ENCODE measurements at places on chromosomes 2 and 18.

DNA sequence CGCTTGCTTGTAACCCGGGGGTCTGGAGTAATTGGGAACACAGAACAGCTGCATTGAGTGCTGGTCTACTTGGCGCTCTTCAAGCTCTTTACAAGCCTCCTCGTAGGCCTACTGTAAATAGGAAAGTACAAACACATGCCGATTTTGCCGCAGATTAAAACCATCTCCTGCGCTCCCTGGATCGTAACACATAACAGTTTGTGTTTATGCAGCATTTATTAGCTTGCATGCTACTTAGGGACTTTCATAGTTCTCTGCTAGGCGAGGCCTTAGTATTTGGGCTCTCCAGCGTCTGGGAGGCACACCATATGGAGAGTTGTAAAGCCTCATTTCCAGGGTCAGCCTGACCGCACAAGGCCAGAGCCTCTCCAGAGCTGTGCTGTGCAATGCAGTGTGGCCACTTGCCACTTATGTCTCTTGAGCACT lies 84.0 kb upstream of the HAAO start:
- DNase-seq, result no peak

DNA sequence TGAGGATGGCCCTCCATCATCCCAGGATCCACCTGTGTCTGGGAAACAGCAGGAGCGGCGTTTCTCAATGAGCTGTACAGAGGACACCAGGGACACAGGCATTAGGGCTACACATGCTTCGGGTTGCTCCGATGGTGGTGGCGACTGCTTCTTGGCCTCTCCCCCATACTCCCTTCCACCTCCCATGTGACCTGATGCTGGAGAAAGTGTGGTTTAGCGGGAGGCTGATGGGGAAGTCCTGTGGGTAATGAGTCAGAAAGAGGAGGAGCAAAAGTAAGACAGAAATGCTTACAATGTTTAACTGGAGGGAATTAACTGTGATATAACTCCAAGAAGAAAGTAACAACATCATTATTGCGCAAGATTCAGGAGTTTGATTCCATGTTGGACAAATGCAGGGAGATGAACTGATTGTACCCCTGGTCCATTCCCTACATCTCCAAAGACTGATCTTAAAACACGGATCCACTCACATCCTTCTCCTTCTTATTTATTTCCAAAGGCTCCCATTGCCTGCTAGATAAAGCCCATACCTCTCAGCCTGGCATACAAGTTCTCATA lies 186.6 kb downstream of the NRP2 start:
- DNase-seq, result peak; percentile 22

- DNase-seq, result no peak
Measured at GRCh38 chr18:47203626-47204464, 27.7 kb upstream of the IER3IP1 start.

GRCh38 chr2:20213651-20214565 lies 11.0 kb downstream of the SDC1 start:
- no peak for DNase-seq

- no peak for DNase-seq
Measured at GRCh38 chr2:186748354-186748753, 54.5 kb downstream of the FAM171B start.

GRCh38 chr2:189569295-189569910 lies 11.2 kb downstream of the SLC40A1 start:
- no peak for DNase-seq

- DNase-seq, result no peak
Measured at GRCh38 chr2:205245001-205245400, 437.3 kb upstream of the NRP2 start.

DNA sequence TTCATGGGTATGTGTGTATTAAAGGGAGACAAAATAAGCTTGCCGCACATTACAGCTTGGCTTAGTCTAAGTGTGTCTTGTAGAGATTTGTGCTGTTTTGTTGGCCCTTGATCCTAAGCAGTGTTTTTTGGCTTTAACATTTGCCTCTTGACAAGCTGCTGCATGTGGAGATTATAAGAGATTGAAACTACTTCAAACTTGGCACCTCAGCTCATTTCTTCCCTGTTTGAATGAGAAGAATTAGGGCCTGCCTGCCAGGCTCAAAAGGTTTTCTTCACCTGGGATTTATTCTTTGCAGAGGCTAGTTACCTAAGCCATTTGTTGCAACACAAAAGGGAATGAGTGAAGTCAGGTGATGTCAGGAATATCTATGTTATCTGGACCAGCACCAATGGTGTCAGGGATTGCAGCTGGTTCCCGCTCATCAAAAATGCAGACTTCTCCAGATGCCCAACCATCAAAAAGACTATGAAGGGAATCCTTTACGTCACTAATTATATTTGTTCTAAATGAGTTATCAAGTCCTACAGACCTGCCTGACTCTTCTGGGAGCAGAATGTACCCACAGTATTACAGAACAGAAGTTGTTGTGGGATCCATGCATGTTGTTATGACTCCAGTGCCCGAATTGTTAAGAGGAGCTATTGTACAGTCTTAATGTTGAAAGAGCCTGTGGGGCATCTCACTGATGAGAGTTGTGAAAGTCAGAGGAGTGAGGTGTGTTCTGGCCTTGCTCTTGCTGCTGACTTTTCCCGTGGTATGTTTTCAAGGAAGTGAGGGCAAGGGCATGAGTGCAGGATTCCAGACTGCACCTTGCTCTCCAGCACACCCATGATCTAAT lies 31.0 kb downstream of the ABCA12 start:
- DNase-seq, result no peak

DNA sequence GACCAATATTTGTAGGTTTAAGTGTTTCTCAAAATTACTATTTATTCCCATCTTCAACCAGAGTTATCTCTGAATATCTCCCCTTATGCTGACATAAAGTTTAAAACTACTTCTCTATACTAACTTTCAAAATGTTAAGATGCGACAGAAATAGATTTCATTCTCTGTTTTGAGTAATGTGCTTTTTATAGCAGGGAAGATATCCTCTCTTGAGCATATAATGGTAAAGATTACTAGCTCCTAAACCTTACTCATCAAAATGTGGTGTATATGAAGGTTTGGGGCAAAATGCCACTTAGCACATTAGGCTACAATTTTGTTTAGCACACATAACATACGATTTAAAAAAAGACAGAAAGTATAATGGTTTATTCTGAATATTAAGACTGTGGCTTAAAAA lies 54.4 kb downstream of the CWC22 start:
- no peak for DNase-seq

- no peak for DNase-seq
Measured at GRCh38 chr2:170073288-170073687, 104.7 kb upstream of the MYO3B start.

DNA sequence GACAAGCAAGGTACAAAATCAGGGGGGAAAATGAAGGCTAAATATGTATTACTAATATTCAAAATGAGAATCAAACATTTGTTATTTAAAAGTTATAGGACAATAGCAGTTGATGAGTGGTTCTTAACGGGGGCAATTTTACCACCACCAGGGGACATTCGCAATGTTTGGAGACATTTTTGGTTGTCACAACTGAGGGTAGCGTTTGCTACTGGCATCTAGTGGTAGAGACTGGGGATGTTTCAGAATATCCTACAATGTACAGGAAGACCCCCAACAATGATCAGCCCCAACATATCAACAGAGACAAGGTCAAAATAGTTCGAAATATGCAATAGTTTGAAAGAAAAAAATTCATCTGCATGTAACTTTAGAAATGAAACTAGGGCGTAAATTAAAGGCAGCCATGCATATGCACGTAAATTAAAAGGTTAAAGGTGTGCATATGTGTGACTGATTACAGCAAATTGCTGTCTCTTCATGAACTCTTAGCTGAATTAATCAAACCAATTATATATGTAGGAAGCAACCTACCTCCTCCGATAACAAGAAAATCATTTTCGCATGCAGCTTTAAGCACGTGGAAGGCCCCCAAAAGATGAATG lies 61.2 kb upstream of the CUL3 start:
- DNase-seq, result no peak

GRCh38 chr2:113058998-113059960 lies at the start of gene IL36RN:
IL36RN (plus strand) TSS chr2:113059198; CDS start chr2:113059439, 241 bp downstream.
- no peak for DNase-seq

GRCh38 chr2:176589287-176589686 lies 320.0 kb downstream of the MTX2 start:
- no peak for DNase-seq

- DNase-seq, result no peak
Measured at GRCh38 chr2:18422432-18423165, 137.9 kb downstream of the RDH14 start.

GRCh38 chr2:178119179-178119922 lies 7.1 kb downstream of the RBM45 start:
- DNase-seq, result no peak

GRCh38 chr2:11750917-11751316 lies 4.5 kb downstream of the LPIN1 start:
- no peak for DNase-seq

DNA sequence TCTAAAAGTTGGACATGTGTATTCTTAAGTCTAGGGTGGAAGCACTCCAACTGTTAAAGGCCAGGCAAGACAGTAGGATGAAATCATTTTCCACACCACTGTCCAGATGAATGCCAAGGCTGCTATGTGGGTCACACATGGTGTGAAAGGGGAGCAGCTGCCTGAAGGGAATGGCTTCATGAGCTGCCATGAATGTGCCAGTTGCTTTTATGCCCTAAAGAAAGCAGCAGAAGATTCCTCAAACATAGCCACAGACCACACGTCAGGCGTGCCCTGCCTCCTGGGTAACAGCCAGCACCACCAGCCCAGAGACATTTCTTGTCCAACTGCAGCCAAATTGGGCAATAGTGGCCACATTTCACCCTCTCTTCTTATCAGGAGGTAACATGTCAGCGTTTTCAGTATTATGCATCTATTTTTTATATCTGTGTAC lies 130.2 kb downstream of the MTCL1 start:
- DNase-seq, result no peak

DNA sequence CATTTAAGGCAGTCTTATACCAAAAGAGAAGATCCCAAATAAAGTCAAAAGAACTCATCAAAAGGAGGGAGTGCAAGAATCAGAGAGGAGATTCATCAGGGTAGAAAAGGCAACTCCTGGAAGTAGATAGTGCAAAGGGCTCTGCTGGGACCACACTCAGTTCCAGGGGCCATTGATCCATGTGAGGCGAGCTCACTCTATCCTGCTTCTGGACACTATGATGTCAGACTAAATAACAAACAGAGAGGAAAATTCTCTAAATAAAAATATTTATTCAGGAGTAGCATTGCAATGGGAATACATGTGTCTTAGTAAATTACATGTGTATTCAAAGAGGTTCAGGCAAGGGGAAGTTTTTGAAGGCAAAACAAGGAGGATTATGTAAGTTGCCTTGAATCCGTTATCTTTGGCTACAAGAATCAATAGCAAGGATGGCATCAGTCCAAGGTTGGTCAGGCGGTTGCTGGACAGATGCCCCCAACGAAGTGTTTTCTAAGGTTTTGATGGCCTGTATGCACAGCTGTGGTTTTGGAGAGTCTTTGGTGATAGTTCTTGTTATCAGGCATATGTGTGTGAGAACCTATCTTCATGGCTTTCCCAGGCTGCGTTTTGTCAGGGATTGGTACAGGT lies 13.2 kb upstream of the SERPINB12 start:
- no peak for DNase-seq

- no peak for DNase-seq
Measured at GRCh38 chr18:1499265-1499664, 594.6 kb downstream of the ADCYAP1 start.

GRCh38 chr2:21181957-21182356 lies 58.2 kb downstream of the TDRD15 start:
- no peak for DNase-seq

- no peak for DNase-seq
Measured at GRCh38 chr2:160666154-160667060, 172.8 kb upstream of the RBMS1 start.

GRCh38 chr2:139000131-139000785 lies 220.1 kb upstream of the NXPH2 start:
- DNase-seq, result no peak

- DNase-seq, result no peak
Measured at GRCh38 chr2:39541011-39541930, 104.2 kb upstream of the MAP4K3 start.

DNA sequence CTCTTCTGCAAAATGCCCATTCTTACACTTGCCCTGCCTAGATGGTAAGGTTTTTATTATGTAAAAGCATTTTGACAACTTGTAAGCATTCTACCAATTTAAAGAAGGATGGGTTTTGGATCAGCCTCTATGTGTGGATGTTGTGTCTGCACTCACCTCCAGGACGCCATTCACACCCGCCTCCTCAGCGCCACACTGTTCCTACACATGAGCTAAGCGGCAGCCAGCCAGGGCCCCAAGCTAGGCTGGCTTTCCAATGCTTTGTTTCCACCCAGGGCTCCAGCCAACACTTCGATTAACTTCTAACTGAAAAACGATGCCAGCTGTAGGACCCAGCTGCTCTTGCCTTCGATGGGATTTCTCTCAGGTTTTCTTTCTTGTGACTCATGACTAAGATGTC lies 73.3 kb upstream of the FZD7 start:
- no peak for DNase-seq

DNA sequence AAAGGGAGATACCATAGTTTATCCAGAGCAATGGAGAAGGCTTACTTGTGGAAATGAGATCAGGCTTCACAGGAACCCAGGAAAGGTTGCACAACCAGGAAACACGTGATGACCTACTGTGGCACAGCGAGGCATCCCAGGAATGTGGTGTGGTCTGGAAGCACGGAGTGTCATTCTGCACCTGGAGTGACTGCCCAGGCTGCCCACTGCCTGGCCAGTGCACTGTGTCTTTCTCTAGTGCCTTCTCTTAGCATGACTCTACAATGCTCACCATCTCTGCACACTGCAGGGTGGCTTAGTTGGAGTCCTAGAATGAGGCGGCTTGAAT lies 48.9 kb downstream of the CHST9 start:
- DNase-seq, result no peak

- no peak for DNase-seq
Measured at GRCh38 chr18:78994531-78994930, 14.9 kb downstream of the SALL3 start.

- no peak for DNase-seq
Measured at GRCh38 chr2:34912084-34912483, 1313.0 kb upstream of the FAM98A start.

DNA sequence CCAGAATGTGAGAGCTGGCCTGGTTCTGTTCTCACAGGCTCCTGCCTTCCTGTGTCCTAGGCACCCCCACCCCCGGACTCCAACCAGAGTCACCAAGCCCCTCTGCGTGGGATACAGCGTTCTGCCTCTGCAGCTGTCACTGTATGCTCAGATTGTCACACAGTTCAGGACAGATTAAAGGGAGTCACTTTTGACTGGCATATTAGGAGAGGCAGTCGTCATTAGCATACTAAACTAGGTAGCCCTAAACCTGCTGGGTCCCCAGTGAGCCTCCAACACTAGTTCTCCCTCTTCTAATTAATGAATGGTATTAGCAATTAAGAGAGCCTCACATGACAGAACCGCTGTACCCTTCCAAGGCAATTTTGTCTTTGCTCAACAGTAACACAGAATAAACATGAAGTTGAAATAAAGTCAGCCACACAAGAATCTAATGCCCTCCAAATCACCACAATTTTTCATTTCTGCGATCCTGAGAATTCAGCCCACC lies 340.2 kb downstream of the CMPK2 start:
- no peak for DNase-seq
